ENCODE measurements at places on chromosomes 6 and 20.

GRCh38 chr6:116633685-116634084 is 17.4 kb downstream of the RSPH4A start:
- DNase-seq = no peak

GRCh38 chr6:47413752-47414422 is 63.7 kb upstream of the CD2AP start:
- DNase-seq = no peak

DNA sequence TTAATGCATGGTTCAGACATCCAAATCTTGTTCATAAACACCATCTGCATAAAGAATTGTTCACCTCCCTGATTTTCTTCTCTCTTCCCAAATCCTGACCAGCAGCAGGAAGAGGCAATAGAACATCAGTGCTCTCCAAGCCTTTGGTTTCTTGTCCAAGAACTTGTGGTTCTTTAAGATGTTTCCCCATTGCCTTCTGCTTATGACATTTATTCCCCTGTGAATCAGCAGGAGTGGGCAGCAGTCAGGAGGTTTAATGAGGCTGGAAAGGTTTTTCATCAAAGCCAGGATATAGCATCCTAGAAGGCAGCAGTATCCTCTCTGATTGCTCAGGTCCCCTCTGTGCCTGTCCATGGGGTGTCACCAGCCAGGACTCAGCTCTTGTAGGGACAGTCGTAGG is 5.3 kb downstream of the HDDC2 start:
- no peak for DNase-seq

DNA sequence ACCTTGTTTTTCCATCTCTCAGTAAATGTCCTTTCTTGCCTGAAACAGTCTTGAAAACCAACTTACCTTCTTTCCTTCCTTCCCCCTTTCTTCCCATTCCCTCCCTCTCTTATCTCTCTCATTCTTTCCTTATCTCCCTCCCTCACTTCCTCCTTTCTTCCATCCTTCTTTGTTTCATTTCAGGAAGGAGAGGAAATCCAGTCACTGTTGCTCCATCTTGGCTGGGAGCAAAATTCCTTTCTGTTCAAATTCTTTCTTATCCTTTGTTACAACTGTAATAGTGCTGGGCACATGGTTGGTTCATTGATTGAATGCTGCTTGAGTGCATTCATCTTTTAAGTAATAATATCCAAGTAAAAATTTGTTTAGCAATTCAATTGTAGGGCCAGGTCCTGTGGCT is 17.4 kb upstream of the TCP11 start:
- DNase-seq = no peak

- no peak for DNase-seq
These were observed 105.4 kb upstream of the MCHR2 start for GRCh38 chr6:100099189-100100074.

DNA sequence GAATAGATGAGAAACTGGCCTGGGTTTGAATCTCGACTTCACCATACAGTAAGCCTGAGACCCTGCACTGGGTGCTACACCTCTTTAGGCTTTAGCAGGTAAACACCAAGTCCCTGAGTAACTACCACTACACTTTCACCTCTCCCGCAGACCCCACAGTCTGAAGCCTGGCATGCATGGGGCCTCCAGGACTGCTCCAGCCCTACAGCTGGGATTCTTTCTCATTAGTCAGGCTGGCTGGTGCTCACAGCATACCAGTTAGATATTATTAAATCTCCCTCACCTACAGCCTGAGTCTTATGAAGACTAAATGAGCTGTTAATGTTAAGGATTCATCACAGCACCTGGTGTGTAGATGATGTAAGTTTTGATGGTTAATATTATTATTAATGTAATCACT is 388.7 kb downstream of the ARHGAP18 start:
- no peak for DNase-seq

- no peak for DNase-seq
These were observed 840 bp upstream of the LY86 start for GRCh38 chr6:6587696-6588063.

DNA sequence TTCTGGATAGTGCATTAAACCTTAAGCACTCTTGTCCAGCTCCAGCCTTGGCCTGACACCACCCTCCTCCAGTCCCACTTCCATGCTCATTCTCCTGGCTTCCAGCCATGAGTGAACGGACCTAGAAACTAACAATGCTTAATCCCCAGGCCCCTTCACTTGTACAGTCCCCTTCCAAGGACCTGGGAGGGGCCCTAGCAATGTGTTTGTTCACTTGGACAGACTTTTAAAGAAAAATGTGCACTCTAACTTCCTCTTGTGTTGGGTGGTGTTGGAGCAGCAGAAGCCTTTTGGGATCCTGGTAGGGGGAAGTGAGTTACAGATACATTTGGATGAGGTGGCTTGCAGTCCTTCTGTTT is 48.9 kb upstream of the CCN6 start:
- no peak for DNase-seq

Measured in stimulated activated CD8-positive, alpha-beta memory T cell treated with anti-CD3 and anti-CD28 coated beads, Interleukin-7, amount 100 ng/mL, for 4 hours (primary cell).